ENCODE measurements at places on chromosomes 7 and 10.
A peak's percentile ranks its signal among the peaks of the same experiment; 100 is the strongest.

GRCh38 chr10:75238182-75239095 is 2.7 kb upstream of the COMTD1 start:
- DNase-seq: no peak

- no peak for DNase-seq
Measured at GRCh38 chr10:131547129-131547799, 235.7 kb upstream of the TCERG1L start.

DNA sequence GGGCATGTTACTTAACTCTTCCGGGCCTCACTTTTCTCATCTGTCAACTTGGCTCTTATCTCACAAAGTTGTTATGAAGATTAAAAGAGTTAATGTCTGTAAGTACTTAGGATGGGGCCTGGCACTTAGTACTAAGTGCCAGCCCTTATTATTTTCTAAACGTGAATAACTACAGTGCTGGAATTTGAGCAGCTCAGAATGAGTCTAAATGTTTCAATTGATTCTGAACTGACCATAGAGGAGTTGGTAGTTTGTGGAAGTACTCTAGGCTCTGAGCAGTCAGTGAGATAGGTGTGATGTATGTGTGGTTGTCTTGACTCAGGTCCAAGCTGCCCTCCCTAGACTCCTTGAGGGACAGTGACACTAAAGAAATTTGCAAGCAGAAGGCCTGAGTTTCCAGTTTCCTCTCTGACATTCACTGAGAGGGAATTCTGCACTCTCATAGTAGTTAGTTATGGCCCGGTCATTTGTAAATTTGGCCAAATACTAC is 18.5 kb upstream of the JAZF1 start:
- DNase-seq: no peak

DNA sequence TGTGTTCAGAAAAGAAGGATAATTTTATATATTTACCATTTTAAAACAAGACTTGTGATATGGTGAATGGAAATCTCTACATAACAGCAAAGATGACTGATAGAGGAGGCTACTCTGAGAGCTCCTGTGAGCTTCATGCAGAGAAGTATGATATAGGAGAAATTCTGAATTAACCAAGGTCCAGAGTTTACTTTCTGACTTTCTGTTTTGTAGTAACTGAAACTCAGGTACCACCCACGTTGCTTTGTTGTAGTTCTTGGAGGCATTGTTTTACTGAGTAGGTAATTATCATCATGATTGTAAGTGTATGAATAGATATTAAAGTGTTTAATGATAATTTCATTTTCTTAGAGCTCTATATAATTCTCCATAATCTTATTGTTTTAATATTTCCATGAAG is 18.0 kb upstream of the SFR1 start:
- DNase-seq: no peak

DNA sequence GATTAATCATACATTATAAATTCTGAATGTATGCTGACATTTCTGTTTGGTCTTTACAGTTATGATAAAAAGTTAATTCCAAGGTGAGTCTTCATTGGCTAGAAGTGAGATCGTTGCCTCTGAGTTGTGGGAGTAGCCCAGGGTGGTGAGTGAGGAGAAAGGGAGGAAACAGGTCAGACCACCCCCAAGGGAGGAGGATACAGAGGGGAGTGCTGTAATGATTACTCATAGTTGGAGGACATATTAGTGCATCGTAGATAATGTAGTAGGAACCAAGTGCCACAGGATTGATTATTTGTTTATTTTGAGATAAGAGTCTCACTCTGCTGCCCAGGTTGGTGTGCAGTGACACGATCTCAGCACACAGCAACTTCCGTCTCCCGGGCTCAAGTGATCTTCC is 672.2 kb downstream of the INHBA start:
- no peak for DNase-seq

GRCh38 chr7:87599336-87599735 is 1.3 kb downstream of the ABCB1 start:
- DNase-seq: no peak

GRCh38 chr7:157554393-157555238 is 217.8 kb downstream of the DNAJB6 start:
- no peak for DNase-seq

- no peak for DNase-seq
Measured at GRCh38 chr7:30879139-30880124, 32.2 kb upstream of the AQP1 start.

DNA sequence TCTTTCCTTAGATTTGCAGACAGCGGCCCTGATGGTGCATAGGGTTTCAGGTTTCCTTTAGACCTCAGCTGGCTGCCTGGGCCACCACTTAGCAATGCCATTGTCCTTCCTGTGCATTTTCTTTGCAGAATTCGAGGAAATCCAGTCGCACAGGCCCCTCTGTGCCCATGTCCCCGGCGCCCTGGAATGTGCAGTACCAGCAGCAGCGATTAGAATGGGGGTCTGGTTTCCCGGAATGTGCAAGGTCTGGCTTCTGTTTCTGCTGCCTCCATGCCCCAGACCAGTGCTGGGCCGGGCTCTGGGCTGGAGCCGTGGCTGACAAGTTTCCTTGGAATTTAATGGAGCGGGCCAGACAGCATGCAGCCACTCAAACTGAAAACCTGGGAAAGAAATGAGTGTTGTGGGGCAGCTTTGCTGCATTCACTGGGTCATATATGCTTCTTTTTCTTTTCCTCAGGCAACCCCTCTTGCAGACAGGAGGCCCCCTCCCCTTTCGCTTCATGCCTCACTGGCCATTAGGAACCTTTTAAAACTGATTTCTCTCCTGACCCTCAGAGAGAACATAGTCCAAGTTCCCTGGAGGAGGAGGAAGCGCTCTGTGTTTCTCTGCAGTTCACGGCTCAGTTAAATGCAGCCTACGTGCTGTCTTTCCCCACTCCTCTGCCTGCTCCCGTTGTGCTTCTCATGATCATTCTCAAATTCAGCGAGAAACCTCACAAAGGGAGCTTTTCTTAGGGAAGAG is 14.4 kb downstream of the HTRA1 start:
- no peak for DNase-seq

DNA sequence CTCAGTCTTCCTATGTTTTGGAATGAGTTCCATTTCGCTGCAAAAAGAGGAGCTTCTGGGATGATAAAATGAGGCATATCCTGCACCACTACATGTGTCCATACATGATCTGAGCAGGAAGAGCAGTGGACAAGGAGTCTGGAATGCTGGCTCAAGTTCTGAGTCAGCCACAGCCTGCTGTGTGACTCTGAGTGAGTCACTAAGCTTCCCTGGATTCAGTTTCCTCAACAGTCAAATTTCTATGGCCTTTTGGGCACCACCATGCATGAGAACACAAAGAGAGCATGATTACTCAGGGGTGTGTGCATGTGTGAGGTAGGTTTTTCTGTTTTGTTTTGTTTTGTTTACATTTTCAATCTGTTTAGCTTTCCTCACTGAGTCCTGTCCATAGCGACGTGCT is 254.6 kb downstream of the ANKRD30A start:
- no peak for DNase-seq

DNA sequence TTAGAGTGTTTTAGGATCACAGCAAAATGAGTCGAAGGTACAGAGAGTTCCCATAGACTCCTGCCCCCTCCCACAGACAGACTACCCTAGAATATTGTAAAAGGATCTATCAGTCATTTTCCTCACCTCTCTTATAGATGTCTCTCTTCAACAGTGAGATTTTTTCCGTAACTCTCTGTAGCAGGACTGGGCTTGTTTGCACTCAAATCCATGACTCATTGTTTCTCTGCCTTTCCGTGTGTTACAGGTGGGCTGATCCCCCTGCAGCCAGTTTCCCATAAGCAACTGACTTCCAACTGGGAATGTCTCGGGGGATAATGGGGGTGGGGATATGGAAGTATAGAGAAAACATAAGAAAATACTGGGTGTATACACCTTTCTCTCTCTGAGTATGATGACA is 921.0 kb downstream of the GATA3 start:
- DNase-seq: no peak

DNA sequence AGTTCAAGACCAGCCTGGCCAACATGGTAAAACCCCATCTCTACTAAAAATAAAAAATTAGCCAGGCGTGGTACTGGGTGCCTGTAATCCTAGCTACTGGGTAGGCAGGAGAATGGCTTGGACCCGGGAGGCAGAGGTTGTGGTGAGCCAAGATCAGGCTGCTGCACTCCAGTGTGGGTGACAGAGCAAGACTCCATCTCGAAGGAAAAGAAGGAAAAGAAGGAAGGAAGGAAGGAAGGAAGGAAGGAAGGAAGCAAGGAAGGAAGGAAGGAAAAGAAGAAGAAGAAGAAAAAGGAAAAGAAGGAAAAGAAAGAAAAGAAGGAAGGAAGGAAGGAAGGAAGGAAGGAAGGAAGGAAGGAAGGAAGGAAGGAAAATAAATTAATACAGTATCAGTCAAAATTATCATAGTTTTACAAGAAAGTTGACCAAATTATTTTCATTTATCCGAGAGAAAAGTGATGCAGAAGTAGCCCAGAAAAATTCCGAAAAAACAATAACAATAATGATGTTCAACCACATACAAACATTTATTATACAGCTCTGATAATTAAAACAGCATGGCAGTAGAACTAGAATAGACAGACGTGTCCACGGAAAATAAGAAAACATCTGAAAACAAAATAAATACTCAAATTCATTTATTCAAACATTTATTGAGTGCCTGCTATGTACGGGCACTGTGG is 292.4 kb upstream of the MKLN1 start:
- DNase-seq: no peak

DNA sequence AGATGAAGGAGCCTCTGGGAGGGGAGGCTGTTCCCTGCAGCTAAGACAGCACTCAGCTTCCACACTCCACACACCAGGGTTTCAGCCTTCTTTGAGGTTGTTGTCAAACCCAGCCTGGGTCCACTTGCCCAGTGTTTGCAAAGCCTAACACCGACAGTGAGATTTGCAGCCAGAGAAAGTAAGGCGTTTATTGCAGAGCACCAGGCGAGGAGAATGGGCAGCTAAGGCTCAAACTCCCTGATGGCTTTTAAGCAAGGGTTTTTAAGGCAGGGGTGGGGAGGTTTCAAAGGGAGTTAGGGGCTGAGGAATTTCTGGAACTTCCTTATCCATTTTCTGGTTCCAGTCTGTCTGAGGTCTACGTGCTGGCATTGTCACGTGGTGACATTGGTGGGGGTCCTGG is 4.7 kb upstream of the ZNF775 start:
- DNase-seq: no peak

DNA sequence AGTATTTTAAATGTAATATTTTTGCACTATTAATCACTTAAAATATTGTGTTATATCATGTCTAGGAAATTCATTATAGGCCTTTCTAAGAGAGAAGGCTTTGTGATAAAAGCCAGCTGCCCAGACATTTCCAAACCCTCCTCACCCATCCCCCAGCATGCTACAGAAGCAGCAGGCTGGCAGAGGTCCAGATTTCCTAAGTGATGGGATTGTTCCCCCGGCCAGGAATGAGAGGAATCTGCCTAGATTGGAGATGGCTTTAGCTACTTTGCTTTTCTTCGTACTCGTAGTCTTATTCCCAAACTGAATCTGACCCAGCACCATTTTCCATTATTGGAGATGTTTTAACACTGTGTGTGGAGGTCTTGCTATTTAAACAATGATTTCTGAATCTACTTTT is 29.4 kb downstream of the CDK14 start:
- DNase-seq: peak; percentile 76

DNA sequence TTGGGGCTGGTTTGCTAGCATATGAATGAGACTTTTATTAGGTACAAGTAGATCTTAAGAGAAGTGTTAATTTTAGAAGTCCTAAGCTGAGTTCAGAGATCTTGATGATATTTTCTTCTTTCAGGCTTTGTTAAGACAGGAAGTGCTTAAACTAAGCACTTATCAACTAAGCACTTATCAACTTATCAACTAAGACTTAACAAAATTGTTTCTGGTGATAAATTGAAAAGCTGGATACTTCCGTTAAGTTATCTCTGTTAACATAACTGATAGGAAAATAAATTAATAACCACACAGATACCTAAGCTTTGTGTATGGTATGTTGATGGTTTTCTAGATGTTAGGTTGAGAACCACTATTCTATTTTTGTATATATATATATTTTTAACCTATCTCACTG is 113.7 kb downstream of the PHTF2 start:
- no peak for DNase-seq

DNA sequence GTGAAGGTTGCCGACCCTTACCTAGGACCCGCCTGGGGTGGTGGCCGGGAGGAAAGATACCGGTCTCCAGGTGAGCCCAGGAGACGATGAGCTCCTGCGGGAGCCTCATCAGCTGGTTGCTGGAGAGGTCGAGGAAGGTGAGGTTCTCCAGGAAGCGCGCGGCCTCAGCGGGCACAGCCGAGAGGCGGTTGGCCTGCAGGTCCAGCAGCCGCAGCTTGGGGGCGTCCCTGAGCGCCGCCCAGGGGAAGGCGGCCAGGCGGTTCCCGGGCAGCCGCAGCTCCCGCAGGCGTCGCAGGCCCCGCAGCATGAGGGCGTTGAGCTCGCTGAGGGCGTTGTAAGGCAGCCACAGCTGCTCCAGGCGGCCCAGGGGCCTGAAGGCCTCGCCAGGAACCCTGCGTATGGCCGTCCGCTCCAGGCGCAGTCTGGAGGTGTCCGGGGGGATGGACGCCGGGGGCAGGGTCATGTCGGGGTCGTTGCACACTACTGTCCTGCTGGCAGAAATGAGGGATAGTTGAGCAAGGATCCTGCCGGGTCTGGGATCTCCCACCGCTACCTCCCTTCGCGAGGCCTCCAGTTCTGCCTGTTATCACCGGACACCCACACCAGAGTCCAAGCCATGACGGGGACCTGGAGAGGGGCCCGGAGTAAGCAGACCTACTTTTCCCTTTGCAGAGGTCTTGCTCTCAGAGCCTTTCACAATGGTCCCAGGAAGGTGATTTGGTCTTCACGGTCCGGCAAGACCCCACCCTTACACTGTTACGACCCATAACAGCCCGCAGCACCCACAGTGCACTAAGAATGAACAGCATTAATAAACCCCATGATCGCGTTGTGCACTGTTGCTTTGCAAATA is 3.9 kb downstream of the LRIT1 start:
- no peak for DNase-seq

- no peak for DNase-seq
Measured at GRCh38 chr7:103504505-103505135, 58.6 kb upstream of the SLC26A5 start.

- no peak for DNase-seq
Measured at GRCh38 chr7:95238252-95238943, 85.9 kb downstream of the PON1 start.

DNA sequence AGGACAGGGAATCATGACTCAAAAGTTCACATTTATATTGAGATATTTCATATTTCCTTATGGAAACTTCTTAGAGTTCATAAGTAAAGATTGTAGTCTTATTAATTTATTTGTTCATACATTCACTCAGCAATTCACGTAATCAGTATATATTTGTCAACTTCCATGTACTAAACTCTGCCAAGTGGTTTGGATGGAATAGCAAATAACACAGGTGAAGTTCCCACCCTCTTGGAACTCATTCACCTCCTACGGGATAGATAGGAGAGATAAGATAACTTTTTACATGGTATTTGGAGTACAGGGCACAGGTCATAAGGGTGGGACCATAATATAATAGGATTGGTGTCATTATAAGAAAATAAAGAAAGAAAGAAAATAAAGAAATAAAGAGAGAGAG is 234.0 kb downstream of the CDC14C start:
- no peak for DNase-seq

Measured in right hindlimb (tissue), 1 donor.